ENCODE measurements at places on chromosomes 5 and 9. TPM values are rescaled to one million over a fixed set of nuclear protein-coding genes. Genes with fewer than 3 reads are reported as not detected.

Gene HCN1
- total RNA-seq, result not detected

Gene FIBCD1
- 14.4 TPM for total RNA-seq

Gene MAMDC2
- 0.25 TPM for total RNA-seq

Gene PCDHB2
- 4.1 TPM for total RNA-seq
